Stimulated activated CD4-positive, alpha-beta T cell treated with anti-CD3 and anti-CD28 coated beads, Interleukin-1b, Interleukin-23, amount 100 ng/mL, for 1 hour (primary cell): ENCODE measurements at places on chromosomes 2 and 18.

GRCh38 chr18:32730068-32730467, 42.8 kb downstream of the KLHL14 start:
- no peak for DNase-seq

DNA sequence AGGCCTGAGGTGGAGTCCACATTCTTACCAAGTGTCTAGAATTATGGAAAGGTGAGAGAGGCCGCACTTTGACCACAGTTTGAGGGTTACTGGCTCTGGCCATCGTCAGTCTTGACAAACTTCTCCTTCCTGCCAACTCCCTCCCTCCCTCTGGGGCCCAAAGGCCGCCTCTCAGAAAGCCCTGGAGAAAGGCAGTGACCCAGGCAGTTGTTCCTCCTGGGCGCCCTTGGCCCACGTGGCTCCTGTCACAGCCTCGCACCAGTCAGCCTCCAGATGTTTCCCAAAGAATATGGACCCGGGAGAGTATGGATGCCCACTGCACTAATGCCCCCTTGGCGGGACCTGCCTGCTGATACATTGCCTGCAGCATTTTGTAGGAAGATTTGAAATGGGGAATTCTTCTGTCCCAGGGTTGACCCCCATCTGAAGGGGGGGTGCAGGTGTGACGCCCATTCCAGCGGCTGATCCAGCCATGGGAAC, 61.7 kb downstream of the ASB1 start:
- no peak for DNase-seq

DNA sequence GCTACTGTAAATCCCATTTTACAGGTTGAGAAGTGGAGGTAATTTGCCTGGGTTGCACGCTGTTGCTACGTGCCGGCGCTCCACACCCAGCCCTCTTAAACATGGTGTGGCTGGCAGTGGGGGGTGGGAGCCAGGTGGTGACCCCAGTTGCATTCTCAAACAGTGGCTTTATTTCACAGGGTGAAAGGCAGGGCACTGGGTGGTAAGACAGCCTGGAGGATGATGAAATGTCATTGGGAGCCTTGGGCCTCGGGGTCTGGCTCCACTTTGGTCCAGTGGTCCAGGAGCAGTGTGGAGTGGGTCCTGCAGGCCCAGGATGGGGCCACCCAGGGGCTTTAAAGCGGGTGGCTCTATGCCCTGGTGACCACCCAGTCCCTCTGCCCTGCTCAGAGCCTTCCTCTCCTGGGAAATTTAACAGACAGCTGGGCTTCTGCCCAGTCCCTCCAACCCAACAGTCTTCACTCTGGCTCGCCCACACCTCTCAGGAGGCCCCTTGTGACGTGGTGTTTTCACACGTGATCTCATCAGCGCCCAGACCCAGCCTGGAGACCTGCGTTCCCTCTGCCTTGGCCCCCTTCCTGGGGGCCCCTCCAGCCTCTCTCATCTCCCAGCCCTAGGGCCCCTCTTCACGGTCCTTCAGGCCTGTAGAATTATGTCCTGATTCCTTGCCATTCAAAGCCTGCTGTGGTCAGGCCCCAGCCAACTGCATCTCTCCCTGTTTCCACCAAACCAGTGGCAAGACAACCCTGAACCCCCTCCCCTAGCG, 92.5 kb downstream of the INHBB start:
- DNase-seq: no peak

- DNase-seq: no peak
These were observed 106.3 kb upstream of the TCF4 start for GRCh38 chr18:55694291-55694690.

DNA sequence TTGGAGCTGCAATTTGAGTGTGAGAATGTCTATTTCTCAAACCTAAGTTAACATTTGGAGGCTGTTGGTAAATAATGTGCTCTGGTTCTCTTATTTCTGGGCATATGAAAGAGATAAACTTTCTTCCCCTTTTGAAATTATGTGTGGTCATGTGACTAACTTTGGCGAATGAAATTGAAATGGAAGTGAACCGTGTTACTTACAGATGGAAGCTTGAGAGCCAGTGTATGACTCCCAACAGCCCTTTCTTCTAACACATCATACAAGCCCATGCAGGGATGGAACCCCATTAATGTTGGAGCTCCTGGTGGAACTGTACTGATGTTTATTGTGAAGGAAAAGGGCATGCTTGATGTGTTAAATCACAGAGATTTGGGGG, 725.8 kb downstream of the TSN start:
- no peak for DNase-seq

DNA sequence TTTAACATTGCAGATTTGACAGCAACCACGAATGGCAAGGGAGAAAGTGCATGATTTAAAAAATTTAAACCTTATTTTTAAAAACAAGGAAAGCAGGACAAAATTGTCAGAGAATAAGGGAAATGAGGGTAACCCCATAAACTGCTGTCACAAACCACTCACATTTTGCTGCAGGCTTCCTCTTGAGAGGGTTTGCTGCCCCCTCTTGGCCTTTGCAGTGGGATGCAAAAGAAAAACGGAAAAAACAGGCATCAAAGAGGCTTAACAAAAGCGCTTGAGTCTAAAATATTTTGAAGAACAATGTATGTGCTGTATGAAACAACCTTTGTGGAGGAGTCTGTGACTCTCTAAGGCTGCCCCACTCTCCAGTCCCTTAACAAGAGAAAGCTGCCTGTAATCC, 91.6 kb downstream of the TMX3 start:
- DNase-seq: no peak

GRCh38 chr2:232592772-232593395, 40.5 kb upstream of the EFHD1 start:
- DNase-seq: no peak

- no peak for DNase-seq
These were observed 98.5 kb downstream of the MYOM1 start for GRCh38 chr18:3121259-3121658.
